Aortic smooth muscle cell (primary cell): ENCODE measurements at places on chromosomes 11 and 22. TPM values are rescaled to one million over a fixed set of nuclear protein-coding genes. Genes with fewer than 3 reads are reported as not detected.

The UPB1 gene
- 0.12 and 0.13 TPM in 2 replicates for total RNA-seq

The IFITM10 gene
- total RNA-seq, result 4.5 and 7.7 TPM in 2 replicates

The EHF gene
- 0.06 and 0.53 TPM in 2 replicates for total RNA-seq

The PRG3 gene
- total RNA-seq, result not detected in 2 replicates

The PIH1D2 gene
- 1.3 and 2.4 TPM in 2 replicates for total RNA-seq

The OR4C15 gene
- not detected in 2 replicates for total RNA-seq

The OTOG gene
- not detected in 2 replicates for total RNA-seq

The MS4A12 gene
- not detected in 2 replicates for total RNA-seq

The OR4X1 gene
- not detected in 2 replicates for total RNA-seq

The SMIM38 gene
- 0.13 and 0.44 TPM in 2 replicates for total RNA-seq

The AQP11 gene
- 0.40 and 0.56 TPM in 2 replicates for total RNA-seq

The MUC2 gene
- total RNA-seq, result not detected in 2 replicates

The PRAME gene
- total RNA-seq, result 0.06 TPM in 1 of 2 replicates, not detected in the other

The NTM gene
- 32.1 and 35.0 TPM in 2 replicates for total RNA-seq

The FAM180B gene
- not detected in 2 replicates for total RNA-seq

The GAB4 gene
- total RNA-seq, result not detected in 2 replicates

The NAV2 gene
- total RNA-seq, result 11.5 and 22.3 TPM in 2 replicates

The CECR2 gene
- under 0.01 TPM in 2 replicates for total RNA-seq

The GLYAT gene
- not detected in 2 replicates for total RNA-seq
